T-helper 1 cell (primary cell): ENCODE measurements at places on chromosomes 16 and 17.

DNA sequence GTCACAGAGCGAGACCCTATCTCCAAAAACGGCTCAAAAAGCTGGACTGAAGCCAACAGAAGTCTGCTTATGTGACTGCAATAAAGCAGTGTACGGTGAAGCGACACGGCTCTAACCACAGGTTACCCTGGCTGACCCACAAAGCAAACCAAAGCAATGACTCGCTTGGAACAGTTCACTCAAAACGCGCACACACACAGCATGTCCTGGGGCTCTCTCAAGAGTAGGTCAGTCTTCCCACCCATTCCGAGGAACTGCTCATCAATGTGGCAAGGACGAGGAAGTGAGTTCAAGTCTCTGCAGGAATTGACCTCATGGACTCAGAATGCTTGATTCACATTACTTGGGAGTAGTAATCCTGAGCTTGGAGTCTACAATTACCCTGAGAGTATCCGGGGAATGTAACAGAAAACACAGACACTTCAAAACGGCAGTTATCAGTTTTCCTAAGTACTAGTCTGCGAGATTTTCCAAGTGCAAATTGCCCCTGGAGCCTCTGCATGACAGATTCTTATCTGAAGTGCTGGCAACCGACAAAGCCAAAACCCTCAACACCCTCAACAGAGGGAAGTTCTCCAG is 25.4 kb downstream of the PELP1 start:
- no peak for DNase-seq

DNA sequence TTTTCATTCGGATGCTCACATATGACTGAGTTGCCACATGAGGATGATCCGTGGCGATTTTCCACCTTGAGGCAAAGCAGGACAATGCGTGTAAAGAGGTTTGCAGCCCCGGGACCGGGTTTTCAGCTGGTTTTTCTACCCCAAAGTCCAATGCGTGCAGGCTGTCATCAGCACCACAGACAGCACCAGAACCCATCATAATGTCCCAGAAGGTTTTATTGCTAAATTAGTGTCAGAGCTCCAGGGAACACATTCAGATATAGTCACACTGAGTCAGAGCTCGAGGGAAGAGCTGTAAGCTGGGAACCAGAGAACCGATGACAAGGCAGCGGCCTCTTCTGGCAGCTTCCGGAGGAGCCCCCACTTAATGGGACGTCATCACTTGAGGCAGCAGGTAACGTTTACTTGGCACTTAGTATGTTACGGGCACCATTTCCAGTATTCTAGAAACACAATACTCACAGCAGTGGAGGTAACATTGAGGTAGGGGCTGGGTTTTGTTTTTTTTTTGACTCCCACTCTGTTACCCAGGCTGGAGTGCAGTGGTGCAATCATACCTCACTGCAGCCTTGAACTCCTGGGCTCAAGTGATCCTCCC is 8.9 kb upstream of the NAGPA start:
- no peak for DNase-seq

- DNase-seq: no peak
These were observed 32.0 kb downstream of the EMP2 start for GRCh38 chr16:10548404-10548803.

DNA sequence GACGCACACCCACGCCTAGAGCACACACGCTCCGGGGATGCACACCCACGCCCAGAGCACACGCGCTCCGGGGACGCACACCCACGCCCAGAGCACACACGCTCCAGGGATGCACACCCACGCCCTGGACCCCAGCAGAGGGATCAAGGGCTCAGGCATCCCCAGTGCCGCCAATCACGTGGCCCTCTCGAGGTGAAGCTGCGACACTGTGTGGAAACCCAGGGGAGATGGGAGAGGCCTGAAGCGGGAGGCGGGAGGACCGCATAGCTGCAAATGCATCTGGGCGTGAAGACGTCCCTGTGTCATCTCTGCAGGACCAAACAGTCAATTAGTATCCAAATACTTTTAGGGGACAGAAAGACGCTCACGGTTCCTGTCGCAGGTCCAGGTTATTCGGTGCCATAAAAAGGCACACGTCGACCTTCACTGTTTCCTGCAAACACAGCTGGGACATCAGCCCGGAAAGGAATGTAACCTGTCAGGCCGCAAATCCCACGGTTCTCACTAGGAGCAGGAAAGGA is 56.4 kb downstream of the TBC1D16 start:
- no peak for DNase-seq

GRCh38 chr17:74737299-74738050 is 419 bp downstream of the RAB37 start:
- DNase-seq: peak; percentile 44

DNA sequence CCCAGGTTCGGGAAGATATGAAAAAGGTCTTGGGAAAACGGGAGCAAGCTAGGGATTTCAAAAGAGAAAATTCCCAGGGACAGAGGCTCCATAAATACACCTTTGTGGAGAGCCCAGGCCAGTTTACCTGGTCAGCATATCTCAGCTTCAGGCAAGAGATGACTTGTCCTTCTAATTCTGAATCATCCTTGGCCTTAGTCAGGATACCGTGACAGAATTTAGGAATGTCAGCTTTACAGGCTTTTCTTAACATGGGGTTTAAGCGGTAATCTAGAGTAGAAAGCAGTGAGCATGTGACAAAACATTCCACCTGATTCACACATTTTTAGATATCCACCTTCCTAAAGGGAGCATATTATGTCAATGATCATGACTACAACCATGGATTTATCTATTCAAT is 41.1 kb upstream of the CLEC18B start:
- DNase-seq: no peak

- DNase-seq: no peak
These were observed 61.2 kb upstream of the MED13 start for GRCh38 chr17:62126292-62126691.

DNA sequence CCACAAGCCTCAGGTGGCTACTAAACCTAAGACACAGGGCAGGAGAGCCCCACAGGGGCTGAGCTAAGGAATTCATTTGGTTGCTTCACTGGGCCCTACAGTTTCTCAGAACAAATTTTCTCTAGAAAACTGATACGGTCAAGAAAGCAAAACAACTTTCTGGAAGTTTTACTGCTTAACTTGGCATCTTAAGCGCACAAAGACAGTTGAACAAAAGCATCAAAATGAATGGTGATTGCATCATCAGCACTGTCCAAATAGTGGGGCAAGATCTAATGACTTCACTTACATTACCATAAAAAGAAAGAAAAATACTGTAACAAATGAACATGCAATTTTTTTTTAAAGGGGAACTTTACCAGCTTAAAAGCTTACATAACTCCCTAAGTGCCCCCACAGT is 47.6 kb downstream of the XPO6 start:
- DNase-seq: no peak
